Lung (tissue), 17 donors: ENCODE measurements at places on chromosomes 4 and X. TPM values are rescaled to one million over a fixed set of nuclear protein-coding genes. Genes with fewer than 3 reads are reported as not detected.

Gene PHEX
- total RNA-seq: 3.6 TPM

Gene RTL9
- total RNA-seq: 0.34 TPM

Gene BCOR
- 18.8 TPM for total RNA-seq

Gene VSIG4
- 13.7 TPM for total RNA-seq

Gene TLL1
- total RNA-seq: 2.7 TPM

- DNase-seq: no peak
These were observed 930.0 kb upstream of the INTU start for GRCh38 chr4:126702747-126703146.

GRCh38 chr4:142776026-142776425, 70.1 kb downstream of the INPP4B start:
- DNase-seq: no peak

DNA sequence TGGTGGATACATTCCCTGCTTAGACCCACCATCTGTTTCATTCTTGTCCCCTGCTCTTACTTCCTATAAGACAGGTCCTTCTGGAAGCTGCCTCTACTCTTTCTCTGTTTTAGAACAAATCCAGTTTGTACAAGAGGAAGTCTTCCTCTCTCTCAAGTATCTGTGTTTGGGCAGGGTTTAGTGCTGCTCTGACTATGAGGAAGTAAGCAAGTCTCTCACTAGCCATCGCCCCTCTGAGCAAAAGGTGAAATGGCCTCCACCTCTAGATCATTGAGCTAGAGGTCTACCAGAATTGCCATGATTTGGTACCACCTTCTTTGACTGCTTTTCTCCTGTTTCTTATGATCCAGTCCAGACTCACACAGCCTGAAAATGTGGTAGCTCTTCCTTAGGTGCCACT, 8.4 kb downstream of the BTK start:
- no peak for DNase-seq

GRCh38 chr4:24557026-24558025, 27.0 kb downstream of the DHX15 start:
- DNase-seq: no peak

- no peak for DNase-seq
These were observed 512 bp upstream of the ANTXR2 start for GRCh38 chr4:80073473-80074008.

DNA sequence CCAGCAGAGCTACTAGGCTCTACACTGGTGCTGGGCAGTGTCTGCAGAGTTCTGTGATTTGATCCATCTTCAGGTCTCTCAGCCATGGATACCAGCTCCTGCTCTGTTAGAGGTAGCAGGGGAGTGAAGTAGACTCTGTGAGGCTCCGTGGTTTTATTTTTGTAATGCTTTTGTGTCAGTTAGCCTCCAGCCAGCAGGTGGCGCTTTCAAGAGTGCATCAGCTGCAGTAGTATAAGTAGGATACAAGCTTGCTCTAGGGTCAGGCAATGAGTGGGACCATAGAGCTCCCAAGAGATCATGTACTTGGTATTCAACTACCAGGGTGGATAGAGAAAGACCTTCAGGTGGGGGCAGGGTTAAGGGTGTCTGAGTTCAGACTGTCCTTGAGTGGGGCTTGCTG, 362.5 kb upstream of the TRAM1L1 start:
- DNase-seq: no peak

DNA sequence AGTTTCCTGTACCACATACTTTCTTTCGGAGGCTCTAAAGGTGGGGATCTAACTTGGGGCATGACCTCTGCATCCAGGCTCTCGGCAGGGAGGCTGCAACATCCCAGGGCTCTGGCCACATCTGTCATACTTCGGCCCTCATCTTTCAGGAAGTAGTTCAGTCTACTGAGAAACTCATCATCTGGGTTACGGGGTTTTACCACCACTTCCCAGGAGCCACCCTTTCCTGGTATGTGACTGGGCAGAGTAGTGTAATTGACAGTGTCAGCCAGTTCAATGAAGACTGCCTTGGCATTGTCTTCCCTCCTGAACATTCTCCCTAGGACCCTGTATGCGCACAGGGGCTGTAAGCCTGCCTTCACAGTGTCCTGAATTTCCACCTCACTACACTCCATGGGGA, 2.8 kb downstream of the PNMA5 start:
- DNase-seq: no peak

- no peak for DNase-seq
These were observed 280.6 kb downstream of the NR3C2 start for GRCh38 chr4:148161601-148162000.

- peak; percentile 3 for DNase-seq
These were observed 2.2 kb downstream of the GRIA2 start for GRCh38 chr4:157222771-157223160.

- peak; percentile 90 for DNase-seq
These were observed at the start of gene DCTD for GRCh38 chr4:182917182-182918043. Gene DCTD, minus strand, starts transcription at chr4:182917386. Its CDS starts 1,818 bp downstream, at chr4:182915568.

DNA sequence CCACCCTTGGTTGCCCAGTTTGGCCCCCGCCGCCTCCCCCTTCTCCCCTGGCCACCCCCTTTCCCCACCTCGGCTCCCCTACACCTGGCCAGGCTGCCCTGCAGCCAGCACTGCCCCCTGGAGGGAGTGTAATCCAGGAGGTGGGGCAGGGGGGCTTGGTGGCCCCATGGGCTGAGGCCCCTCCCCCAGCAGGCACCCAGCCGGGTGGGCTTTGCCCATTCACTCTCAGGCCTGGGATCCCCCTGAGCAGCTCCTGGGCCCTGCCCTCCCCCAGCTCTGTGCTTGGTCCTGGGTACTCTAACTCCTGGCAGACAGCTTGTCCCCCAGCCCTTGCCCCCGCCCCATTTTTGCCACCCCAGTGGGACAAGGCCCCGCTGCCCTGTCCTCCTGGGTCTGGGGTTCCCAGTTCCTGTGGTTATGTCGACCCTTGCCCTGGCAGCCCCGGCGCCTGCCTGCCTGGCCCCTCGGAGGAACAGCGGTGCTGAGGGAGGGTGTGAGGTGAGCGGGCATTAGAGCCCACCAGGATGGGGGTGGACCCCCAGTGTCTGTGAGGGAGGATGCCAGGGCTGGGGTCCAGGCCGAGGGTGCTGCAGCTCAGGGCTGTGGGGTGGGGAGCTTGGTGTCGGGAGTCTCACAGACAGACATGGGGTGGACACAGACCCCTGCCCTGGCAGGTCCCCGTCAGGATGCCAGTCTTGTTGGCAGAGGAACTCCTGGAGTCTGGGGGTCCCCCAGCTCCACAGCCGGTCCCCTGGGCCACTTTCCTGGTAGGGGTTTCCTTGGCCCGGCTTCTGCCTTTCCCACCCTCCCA, 10.2 kb downstream of the NAT8L start:
- DNase-seq: no peak

- no peak for DNase-seq
These were observed 75.7 kb upstream of the ANK2 start for GRCh38 chr4:112973750-112974251.

DNA sequence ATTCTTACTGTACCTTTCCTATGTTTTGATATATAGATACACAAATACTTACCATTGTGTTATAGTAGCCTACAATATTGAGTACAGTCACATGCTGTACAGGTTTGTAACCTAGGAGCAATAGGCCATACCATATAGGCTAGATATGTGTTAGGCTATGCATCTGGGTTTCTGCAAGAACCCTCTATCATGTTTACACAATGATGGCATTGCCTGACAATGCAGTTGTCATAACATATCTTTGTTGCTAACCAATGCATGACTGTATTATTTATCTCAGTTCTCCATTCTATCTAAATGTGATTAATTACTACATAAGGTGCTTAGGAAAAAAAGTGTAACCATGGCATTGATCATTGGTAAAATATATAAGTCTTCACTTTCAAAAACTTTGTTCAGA, 10.0 kb upstream of the SPCS3 start:
- DNase-seq: no peak
